ENCODE measurements at places on chromosomes 4 and X.

- DNase-seq = no peak
These were observed 77.9 kb downstream of the LRRC66 start for GRCh38 chr4:51942108-51942832.

- DNase-seq = no peak
These were observed 555.5 kb upstream of the MAGEB2 start for GRCh38 chrX:29659911-29660310.

DNA sequence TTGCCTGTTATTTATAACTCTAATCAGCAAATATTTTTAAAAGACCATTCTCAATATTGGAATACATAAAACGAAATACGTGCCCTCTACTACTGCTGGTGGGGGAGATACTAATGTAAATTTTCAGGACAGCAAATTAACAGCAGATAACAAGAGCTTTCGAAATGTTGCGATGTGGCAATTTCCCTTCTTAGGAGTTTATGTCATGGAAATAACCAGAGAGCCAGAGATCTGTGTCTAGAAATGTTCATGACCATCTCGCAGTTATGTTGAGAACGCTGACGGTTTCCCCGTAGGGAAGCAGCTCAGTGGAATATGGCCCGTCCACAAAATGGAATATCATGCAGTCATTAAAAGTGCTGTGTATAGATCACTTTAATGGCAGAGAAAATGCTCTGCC, 238.4 kb upstream of the PSAPL1 start:
- no peak for DNase-seq

DNA sequence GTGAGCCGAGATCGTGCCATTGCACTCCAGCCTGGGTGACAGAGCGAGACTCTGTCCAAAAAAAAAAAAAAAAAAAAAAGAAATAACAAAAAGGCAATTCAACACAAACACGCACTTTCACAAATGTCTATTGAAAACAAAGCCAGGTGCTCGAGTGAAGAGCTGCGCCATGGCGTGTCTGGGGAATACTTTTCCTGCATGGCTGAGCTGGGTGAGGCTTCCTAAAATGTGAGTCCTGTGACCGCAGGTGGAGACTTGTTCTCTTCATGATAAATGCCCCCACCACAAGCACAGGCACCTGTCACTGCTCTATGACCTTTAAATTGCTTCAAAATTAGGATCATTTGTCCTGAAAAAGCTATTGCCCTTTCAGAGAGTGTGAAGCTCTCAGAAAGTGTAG, 4.0 kb upstream of the ABLIM2 start:
- no peak for DNase-seq

DNA sequence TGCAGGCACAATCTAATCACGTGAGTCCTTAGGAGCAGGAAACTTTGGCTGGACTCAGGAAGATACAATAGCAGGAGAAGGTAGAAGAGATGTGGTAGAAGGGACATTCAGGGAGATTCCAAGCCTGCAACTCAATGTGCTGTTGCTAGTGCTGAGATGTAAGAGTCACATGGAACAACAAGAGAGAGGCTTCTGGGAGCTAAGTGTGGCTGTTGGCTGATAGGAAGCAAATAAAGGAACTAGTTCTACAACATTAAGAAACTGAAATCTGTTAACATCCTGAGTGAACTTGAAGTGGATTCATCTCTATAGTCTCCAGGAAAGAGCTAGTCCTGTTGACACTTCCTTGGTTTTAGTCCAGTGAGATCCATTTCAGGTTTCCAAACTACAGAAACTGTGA, 1207.4 kb downstream of the ADGRL3 start:
- no peak for DNase-seq

GRCh38 chr4:13325744-13326143, 158.4 kb downstream of the RAB28 start:
- DNase-seq = no peak

- DNase-seq = no peak
These were observed 605.2 kb upstream of the EPHA5 start for GRCh38 chr4:66275411-66276038.

GRCh38 chrX:75522565-75523431, at the start of gene ZDHHC15:
Gene ZDHHC15 (minus strand): TSS chrX:75523037. CDS start chrX:75523024, 13 bp downstream.
- peak; percentile 50 for DNase-seq

GRCh38 chrX:12824944-12825343, 33.7 kb downstream of the PRPS2 start:
- DNase-seq = no peak

GRCh38 chrX:148500423-148501385, at the start of gene AFF2:
Gene AFF2 (plus strand): TSS chrX:148500617. CDS start chrX:148501098, 481 bp downstream.
- DNase-seq = no peak

DNA sequence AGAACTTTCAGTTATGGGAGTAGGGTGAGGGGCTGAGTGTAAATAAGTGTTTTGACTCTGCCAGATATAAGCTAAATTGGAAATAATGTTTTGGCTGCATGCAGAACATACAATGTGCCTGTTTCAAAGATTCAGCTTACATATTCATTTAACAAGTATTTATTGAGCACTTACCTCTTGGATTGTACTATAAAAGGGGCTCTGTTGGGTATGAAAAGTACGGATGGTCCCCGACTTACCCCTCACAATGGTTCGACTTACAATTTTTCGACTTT, 799 bp upstream of the AIFM1 start:
- no peak for DNase-seq

GRCh38 chr4:13521047-13521446, 23.3 kb downstream of the NKX3-2 start:
- no peak for DNase-seq

DNA sequence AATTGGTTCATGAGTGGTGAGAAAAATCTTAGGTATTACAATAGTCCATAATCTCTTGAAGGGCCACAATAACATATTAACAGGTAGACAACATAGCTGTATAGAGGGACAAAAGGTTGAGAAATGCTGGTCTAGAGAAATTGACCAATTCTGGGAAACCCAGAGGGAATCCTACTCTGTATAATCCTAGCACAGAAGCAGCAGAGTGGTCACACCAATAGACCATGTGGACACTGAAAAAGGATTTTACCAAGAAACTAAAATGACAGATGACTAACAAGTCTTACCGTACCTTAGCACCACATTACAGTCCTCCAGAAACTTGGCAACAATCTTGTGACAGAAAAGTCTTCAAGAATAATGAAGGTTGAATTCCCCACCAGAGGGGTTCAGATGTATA, 169.1 kb upstream of the PCDH18 start:
- no peak for DNase-seq

DNA sequence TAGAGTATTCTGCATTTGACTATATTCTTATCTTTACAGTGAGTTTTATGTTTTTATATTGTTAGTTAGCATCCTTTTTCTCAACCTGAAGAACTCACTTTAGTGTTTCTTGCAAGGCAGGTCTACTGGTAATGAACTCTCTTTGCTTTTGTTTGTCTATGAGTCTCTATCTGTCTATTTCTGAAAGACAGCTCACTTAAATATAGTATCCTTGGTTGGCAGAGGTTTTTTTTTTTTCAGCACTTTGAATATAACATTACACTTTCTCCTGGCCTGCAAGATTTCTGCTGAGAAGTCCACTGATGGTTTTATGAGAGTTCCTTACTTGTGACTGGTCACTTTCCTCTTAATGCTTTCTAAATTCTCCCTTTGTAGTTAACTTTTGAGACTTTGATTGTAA, 32.8 kb upstream of the C4orf54 start:
- no peak for DNase-seq

DNA sequence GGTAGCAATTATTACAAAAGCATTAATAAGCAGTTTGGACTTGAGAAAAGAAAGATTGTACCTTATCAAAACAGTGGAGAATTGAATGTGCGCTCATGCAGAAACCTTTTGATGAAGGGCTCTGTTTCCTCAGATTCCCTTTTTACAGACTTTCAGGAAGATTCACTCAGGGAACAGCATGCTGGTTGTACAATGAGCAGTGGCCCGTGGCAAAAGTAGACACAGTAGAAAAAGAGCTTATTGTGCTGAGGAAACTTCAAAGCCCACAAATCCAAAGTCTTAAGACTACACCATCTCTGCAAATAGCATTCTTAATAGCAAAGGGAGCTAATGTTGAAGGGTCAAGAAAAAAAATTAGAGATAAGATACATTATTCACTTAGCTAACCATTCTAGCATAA, 858.9 kb downstream of the PDHA2 start:
- no peak for DNase-seq

GRCh38 chr4:8909548-8909947, 37.9 kb upstream of the HMX1 start:
- no peak for DNase-seq

DNA sequence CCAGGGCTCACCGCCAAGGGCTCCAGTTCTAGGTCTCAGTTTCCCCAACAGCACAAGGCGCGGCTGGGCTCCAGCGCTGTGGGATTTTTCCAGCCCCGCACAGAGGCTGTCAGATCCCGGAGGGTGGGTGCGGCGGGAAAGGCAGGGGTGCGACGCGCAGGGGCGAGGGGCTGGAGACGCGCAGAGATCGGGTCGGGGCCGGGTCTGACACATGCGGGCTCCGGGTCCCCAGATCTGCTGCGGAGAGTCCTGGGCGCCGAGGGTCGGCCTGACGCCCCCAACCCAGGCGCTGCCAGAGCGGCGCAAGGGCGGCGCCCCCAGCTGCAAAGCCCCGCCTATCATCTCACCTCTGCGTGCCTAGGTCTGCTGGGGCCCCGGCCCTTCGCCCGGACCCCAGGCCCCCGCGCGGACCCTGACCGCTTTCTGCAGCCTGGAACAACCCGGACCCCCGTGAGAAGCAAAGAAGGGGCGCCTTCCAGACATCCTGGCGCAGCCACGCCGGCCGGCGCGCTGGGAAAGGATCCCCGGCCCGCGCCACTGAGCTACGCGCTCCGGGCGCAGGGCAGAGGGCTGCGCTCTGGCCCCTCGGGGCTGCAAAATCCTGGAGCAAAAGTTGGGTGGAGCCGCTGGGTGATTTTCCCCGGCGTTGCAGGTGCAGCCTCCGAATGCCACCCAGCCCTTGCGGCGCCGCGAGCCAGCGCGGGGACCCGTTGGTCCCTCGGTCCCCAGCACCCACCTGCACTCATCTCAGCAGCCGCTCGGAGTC, 486 bp downstream of the ABLIM2 start:
- DNase-seq = no peak

- no peak for DNase-seq
These were observed 51.1 kb downstream of the KLF3 start for GRCh38 chr4:38715050-38715449.

GRCh38 chrX:70456256-70456655, 11.6 kb downstream of the DLG3 start:
- DNase-seq = no peak

DNA sequence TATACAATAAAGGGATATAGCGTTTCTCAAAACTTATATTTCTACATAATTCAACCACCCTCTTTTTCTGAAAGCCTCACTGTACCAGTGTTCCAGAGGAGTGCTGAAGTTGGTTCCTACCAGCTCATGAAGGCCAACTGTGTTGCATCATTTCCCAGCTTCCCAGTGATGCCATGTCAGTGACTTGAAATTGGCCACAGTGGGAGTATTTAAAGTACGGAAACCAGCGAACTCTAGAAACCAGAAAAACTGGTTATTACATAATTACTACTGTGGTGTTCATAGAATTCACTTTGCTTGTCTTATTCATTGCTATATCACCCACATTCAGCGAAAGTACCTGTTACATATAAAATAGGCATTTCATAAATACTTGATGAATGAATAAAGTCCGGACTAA, 135.4 kb downstream of the GC start:
- DNase-seq = no peak

DNA sequence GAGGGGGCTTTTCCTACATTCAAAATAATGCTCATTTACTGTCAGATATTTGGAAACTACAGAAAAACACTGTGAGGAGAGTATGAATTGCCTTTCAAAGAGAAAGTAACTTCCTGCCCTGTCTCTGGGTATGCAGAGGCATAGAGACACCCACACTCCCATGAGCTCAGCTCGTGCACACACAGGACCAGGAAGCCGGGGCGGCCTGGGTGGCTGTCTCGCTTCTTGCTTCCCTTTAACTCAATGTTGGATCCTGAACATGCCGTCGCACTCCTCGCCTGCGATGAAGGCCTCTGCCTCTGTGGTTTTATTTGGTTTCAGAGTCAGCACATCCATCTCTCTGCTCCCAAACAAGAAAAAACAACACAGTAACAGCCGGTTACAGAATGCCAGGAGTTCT, 40.1 kb upstream of the GPR78 start:
- DNase-seq = no peak

- no peak for DNase-seq
These were observed 7.6 kb downstream of the SPIN3 start for GRCh38 chrX:56987741-56988140.

GRCh38 chr4:5992171-5992827, 25.9 kb downstream of the C4orf50 start:
- no peak for DNase-seq

DNA sequence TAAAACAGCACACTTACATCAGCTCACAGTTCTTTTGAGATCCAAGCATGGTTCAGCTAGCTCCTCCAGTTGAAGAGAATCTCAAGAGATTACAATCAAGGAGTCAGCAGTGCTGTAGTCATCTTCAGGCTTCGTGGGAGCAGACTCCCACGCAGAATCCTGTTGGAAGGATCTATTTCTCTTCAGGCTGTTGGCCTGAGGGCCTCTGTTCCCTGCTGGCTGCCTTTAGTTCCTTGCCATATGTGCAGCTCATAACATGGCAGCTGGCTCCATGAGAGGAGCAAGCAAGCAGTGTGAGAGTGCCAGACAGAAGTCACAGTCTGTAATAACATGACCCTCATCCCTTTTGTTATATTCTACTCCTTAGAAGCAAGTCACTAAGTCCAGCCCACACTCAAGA, 168.6 kb downstream of the COX18 start:
- no peak for DNase-seq
